ENCODE measurements at places on chromosomes 7 and 10.

DNA sequence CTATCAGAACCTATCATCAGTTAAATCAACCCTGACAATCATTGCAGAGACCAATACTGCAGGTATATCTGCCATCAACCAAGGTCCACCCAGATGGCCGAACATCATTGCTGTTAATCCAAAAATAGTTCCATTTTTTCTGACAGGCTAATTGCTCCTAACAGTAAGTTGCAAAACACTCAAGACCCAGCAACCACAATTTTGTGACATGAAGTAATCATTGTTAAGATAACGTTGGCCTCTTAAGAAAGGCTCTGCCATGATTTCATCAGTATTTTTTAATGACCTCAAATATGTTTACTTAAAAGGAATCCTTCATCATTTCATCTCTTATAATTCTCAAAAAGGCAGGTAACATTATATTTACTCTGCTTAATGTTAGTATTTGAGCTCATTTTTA, 553.4 kb upstream of the POM121L12 start:
- no peak for DNase-seq

GRCh38 chr10:119602241-119603095, 5.7 kb upstream of the TIAL1 start:
- DNase-seq: no peak

DNA sequence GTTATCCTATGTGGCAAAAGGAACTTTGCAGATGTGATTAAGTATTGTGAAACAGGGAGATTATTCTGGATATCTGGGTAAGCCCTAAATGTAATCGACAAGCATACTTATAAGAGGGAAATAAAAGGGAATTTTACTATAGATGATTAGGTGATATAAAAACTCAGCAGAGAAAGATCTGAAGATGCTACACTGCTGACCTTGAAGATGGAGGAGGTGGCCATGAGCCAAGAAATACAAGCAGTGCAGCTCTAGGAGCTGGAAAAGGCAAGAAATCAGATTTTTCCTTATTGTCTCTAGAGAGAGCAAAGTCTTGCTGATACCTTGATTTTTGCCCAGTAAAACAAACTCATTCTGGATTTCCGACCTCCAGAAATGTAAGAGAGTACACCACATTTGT, 67.7 kb downstream of the BRAF start:
- DNase-seq: no peak

DNA sequence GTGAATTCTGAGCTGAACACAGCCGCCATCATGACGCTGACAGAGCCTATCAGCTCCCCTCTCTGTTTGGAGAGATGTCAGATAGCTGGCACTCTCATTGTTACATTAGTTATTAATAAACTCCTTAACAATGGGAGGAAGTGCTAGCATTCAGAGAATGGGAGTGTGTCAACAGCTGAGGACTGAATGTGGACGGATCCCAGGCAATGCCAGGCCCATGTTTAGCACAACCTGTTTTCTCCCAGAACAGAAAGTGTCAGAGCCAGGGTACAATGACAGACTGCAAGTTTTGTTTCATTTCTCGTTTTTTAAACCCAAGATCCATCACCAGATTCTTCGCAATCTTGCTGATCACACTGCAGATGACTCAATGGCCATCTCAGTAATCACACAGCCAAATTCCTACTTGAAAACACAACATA, 99.6 kb downstream of the PRPF18 start:
- no peak for DNase-seq

GRCh38 chr7:154879629-154880028, 123.3 kb downstream of the PAXIP1 start:
- DNase-seq: no peak

- no peak for DNase-seq
Measured at GRCh38 chr10:84352251-84352842, 24.0 kb downstream of the CCSER2 start.

GRCh38 chr10:80617807-80618206, 80.1 kb downstream of the SH2D4B start:
- no peak for DNase-seq

DNA sequence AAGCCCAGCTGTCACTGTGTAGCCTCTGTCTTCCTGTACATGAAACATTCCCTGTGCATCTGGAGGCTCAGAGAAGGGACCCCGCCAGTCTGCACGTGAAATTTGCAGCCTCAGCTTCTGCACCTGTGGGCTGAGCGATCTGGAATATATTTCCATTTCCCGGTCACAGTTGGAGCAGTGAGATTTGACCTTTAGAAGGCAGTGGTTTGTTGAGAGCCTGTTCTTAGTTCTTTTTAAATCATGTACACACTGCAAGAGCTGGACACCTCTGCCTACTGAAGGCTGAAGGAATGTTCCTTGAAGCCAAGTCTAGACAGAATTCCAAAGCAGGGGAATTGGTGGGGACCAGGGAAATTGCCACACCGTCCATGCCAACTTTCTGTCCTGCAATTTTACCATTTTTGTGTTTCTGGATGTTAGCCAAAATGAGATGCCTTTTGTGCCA, 706.6 kb downstream of the INHBA start:
- DNase-seq: no peak

- no peak for DNase-seq
Measured at GRCh38 chr10:126350216-126350992, 37.9 kb downstream of the ADAM12 start.

- no peak for DNase-seq
Measured at GRCh38 chr7:132402751-132403245, 173.5 kb downstream of the PLXNA4 start.

DNA sequence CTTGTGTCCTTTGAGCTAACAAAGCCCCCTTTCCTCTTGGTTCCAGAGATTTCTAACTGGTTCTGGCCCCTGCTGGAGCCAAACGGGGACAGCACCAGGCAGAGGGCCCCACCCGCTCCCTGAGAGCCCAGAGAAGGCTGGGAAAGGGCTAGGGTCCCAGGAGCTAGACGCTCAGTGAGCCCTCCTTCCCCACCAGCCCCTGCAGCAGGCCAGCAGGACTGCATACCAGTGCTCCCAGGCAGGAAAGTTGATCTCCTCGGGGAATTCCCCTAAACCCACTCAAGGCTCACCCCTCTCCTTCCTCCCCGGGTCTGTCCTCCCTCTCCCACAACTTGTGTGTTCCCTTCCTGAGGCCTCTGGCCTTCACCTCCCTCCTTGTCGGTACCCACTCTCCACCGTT, 47.7 kb downstream of the PAX2 start:
- no peak for DNase-seq

DNA sequence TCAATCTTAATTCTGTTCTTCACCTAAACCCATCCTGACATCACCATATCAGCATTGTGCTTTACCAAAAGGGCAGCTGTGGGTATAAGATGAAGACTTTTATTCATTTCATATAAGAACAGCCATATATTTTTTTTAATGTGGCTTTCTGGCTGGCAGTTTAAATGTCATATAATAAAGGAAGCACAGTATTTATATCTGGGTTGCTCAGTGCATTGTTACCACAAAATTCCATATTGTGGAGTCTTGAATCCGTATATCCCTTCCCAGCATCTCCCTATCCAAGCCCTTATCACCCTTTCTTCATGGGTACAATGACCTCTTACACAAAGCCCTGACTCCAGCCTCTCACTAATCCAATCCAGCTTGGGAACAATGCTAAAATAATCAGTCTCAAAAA, 125.8 kb downstream of the RAPGEF5 start:
- no peak for DNase-seq

DNA sequence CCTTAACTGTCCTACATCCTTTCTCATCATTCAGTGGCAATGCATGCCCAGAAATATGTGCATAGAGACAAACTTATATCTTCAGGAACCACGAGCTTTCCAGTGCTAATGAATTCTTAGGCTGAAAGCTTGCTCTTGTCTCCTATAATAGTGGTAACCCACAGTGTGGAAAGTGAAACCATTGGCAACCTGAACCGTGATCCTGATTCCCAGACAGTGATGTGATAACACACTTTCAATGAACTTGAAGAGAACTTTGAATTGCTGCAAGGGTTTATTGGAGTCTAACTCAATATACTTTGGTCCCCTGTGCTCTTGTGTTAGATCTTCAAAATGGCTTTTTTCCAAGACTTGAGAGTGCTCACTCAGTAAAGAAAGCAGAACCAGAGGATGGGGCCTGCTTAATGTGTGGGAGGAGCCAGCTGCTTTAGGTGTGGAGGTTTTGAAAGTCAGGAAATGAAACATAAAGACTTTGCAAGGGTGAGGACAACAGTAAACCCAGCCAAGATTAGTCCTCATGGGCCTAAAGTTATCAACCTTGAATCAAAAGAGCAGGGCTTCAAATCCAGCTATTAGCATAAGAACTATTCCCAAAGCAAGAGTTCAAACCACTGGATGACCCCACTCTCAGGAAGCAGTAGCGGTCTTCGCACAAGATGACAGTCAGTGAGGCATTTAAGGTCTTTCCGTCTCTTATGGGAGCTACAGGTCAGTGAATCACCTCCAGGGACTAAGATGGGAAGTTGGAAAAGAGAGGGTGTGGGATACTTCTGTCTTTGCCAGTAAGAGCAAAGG, 332.4 kb upstream of the NRP1 start:
- DNase-seq: no peak

- no peak for DNase-seq
Measured at GRCh38 chr7:77288676-77289320, 89.2 kb upstream of the FGL2 start.

- DNase-seq: no peak
Measured at GRCh38 chr10:58189269-58189668, 78.4 kb downstream of the IPMK start.

- no peak for DNase-seq
Measured at GRCh38 chr7:132390705-132391104, 185.6 kb downstream of the PLXNA4 start.

DNA sequence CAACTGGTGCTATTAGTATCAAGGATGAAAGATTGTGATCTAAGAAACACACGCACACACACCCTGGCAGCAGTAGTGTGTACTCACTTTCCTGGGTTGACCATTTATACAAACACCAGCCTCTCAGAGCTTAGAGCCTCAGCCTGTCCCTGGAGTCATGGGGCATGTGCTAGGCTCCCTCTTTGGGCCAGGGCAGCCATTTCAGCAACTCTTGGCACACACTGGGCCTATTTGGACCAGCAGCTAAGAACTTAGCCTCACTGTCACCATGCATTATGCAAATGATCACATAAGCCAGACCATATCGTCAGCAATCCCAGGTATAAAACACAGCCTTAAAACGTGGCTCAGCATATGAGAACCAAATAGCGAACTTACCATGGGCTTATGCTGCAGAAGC, 51.3 kb downstream of the GLI3 start:
- DNase-seq: no peak

DNA sequence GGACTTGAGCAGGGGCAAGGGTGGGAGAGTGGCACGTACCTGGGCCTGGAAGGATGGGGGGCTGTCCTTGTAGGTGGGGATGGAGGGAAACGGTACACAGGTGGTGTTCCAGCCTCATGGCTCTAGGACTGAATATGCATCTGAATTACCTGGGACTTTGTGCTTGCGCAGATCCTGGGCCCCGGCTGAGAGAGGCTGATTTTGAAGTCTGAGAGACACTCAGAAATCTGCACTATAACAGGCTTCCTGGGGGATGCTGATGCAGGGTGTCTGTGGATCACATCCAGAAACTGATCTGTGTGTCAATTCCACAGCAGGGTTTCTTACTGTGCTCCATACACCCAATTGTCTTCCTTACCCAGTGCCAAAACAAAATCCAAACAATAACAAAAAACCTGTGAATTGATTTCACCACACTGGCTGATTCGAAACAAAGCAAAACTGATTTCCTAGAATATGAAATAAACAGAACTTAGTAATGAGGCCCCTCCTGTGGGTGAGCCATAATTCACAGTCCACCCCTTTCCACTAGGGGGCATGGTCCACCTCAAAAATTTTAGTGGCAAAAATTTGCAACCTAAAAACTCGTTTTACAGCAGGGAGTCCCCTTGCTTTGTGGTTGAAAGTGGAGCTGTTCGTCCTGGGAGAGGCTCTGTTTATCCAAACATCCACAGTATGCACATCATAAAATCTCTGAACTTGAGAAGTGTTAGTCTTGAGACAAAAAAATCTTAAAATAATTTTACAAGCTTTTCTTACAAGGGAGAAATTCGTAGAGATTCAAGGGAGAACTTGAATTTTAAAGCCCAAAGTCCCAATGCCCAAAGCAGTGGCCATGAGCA, 32.0 kb upstream of the PLEKHA1 start:
- peak; percentile 45 for DNase-seq

DNA sequence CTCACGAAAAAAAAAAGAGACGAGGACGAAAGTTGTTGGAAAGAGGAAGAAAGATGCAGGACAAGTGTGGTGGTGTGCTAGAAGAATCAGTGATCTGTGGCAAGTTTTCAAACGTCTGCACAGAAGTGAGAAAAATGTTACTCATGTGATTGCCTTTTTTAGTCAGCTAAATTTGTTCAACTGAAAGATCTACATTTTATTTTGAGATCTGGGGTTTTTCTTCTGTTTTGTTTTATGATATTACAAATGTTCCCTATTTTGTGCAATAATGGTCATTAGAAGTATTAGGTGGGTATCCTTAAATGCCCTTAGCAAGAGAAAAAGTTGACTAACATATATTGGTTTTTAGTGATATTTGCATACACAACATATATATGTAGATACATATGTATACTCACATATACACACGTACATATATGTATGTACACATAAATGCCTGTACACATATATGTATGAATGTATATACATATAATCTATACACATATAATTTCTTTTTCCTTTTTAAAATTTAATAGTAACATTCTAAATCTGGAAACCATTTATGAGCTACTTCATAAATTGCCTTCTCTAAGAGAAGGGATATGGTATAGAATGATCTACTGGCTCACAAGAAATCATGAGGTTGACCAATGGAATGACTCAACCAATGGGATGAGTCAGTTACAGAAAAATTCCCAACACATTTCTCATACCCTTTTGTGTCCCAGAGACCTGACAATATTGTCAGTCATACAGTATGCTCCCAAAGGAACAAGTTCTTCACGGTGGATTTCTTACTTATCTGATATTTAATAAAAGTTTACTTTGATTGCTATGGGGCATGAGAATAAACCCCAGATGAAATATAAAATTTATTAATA, 38.4 kb downstream of the SLC39A12 start:
- no peak for DNase-seq

GRCh38 chr10:118985576-118985975, 43.9 kb upstream of the NANOS1 start:
- DNase-seq: no peak

DNA sequence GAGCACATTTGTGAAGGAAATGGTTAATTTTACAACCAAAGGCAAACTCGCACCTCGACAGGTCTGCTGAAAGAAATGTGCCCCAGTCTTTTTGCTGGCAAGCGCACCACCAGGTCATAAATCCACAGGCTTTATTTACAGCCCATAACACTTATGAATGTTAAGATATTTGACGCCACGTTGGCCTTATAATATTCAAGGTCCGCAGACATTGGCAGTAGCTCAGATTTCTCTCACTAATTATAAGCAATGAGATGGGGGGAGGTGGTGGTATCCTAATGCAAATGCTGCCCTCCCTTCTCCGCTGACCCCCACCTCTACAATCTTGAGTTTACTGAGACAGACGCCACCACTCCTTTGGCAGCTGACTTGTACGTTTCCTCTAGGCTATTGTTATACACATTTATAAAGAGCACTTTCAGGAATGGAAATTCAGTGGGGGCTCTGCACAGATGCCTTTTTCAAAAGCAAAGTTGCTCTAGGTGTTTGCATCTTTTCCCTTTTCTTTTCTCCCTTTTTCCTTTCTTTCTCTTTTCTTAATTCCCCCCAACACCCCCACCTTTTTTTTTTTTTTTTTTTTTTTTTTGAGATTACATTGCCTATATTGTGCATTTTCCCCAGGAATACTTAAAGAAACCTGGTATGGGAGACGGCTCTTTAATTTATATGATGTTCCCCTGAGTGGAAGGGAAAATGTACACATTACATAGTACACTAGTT, 6.7 kb downstream of the TCF7L2 start:
- DNase-seq: no peak
